ENCODE measurements at places on chromosomes 4 and X. TPM values are rescaled to one million over a fixed set of nuclear protein-coding genes. Genes with fewer than 3 reads are reported as not detected.
A peak's percentile ranks its signal among the peaks of the same experiment; 100 is the strongest.

GRCh38 chr4:3349116-3349515, 56.3 kb downstream of the RGS12 start:
- no peaks in the 10 kb centered on the region for H3K36me3 ChIP-seq
- H3K4me1 ChIP-seq = no peaks in the 10 kb centered on the region
- DNase-seq = no peak
- H3K4me3 ChIP-seq = no peak overlapping the region
- no peaks in the 10 kb centered on the region for H3K27me3 ChIP-seq

DNA sequence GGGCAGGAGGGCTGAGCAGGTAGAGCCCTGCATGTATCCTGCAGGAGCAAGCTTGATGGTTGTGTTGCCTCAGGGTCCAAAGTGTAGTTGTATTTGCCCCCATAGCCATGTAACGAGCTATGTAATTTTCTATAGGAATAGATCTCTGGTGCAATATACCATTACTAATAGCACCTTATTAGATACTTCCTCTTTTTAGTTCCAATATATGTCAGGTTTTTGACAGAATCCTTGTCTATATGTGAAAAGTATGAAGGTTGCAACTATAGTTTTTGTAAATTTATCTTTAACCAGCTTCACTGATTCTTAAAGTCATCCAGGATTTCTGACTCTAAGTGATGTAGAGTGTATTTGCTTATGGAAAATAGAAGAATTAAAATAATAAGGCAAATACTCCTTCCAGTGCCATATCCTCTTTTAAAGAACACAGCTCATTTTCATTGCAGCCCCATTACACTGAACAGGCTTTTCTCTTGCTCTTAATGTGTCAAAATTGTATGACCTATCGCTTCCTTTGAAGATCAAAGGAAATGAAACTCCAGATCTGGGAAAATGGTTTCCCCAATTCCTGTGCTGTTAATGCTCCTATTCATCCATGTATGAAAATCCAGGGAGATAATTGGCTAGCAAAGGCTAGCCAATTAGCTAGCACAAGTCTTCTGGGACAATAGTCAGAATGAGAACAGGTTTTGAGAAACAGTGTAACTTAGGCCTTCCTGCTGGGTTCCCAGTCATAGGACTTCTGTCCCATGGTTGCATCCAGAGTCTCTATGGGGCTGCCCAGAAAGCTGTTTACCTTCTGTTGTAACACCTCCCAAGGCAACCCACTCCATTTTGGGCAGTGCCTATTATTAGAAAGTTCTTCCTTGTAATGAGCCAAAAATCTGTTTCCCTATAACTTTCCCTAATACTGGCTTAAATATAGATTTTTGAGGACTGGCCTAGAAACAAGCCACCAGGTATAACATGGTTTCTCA, 90.6 kb downstream of the TSPAN7 start:
- H3K27me3 ChIP-seq = peaks cover 48% of the 10 kb centered on the region
- no peaks in the 10 kb centered on the region for H3K36me3 ChIP-seq
- no peak for DNase-seq
- no peak overlapping the region for H3K4me3 ChIP-seq
- no peak overlapping the region for H3K27ac ChIP-seq
- H3K4me1 ChIP-seq = no peaks in the 10 kb centered on the region

GRCh38 chr4:89847571-89848325, 10.8 kb upstream of the SNCA start:
- H3K27ac ChIP-seq = no peak overlapping the region
- H3K36me3 ChIP-seq = no peaks in the 10 kb centered on the region

DNA sequence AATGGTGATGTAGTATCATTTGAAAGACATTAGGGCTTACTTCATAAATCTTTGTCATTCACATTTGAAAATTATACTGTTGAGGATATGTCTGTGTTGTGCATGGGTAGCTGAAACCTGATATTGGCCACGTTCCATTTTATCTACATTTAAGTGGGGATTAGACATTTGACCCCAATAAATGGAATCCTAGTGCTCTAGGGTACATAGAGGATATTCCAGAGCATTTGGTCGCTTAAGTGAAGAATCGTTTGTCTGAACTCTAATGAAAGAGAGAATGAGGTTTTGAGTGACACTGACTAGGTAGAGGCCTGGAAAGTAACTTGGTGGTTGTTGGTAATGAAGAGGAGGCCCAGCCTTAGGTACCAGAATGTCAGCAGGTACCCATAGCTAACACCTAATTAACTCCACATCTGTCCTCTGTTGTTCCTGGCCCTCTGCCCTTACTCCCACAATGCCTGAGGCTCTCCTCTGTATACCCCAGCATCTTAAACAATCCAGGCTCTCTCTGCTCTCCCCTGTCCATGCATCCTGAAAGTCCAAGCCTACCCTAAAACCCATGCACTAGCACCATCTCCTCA, 299.5 kb upstream of the KLF3 start:
- no peak overlapping the region for H3K27ac ChIP-seq
- H3K27me3 ChIP-seq = no peaks in the 10 kb centered on the region
- H3K4me1 ChIP-seq = no peaks in the 10 kb centered on the region
- no peaks in the 10 kb centered on the region for H3K36me3 ChIP-seq

- no peaks in the 10 kb centered on the region for H3K4me1 ChIP-seq
- H3K27ac ChIP-seq = no peak overlapping the region
- no peak for DNase-seq
- no peaks in the 10 kb centered on the region for H3K36me3 ChIP-seq
Observed at GRCh38 chr4:102196221-102196620, 149.1 kb downstream of the SLC39A8 start.

DNA sequence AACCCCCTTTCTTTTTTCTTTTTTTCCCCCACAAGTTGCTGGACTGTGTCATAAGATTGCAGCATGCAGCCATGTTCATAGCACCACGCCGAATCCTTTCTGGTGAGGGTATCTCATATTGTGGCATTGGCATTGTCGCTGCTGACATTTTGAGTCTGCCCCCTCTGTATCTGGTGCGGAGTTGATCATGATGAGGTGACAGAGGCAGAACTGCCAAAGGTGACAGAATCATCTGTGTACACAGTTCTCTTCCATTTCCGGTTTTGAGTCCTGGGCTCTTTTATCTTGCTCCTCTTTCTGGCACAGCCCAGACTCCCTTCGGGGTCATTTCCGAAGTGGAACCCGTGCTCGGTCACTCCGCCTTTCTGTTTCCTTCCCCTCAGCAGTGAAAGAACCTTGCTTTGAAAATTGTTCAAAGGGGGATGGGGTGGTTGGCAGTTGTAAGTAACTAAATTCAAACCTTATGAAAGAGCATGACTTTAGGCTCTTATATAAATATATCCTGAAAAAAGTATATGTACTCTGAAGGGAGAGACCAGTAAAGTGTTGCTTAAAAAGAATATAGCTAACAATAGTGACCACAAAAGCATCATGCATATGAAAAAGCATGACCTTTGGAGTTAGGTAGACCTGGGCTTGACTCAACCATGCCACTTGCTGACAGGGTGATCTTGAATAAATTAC, 55.0 kb upstream of the BMP2K start:
- H3K27me3 ChIP-seq = no peaks in the 10 kb centered on the region
- H3K4me3 ChIP-seq = no peak overlapping the region
- no peaks in the 10 kb centered on the region for H3K4me1 ChIP-seq

DNA sequence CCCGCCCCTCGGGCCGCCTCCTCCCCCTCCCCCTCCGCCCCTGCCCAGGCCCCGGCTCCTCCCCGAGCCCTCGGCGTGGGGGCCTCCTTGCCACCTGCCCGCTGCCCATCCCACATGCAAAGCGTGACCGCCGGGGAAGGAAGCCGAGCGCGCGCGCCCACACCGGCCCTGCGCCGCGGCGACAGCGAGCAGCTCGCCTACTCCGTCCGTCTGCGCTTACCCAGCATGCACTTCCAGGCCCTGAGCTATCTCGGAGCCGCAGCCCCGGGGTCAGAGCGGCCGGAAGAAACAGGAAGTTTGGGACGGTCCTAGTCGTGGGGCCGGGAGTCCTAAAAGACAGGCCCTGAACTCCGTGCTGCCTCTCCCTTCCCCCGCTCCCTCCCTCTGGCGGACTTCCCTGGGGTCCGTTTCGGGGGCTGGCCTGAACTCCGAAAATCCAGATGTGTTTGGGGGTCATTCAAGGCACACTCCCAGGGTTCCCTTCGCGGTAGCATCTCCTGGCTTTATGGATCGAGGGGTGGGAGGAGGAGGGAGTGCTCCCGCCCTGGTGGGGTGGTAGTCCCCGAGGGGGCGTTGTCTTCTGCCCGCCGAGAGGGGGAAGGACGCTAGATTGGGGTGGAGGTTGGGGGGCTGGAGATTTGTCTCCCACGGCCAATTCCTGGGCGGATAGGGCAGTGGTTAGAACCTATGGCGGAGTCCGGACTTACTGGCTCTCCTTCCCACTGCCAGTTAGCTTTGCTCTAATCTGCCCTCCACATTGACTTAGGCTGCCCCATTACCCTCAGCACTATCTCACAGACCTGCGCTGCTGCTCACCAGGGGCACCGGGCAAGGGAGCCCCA, 25.0 kb upstream of the BCORL1 start:
- no peaks in the 10 kb centered on the region for H3K36me3 ChIP-seq
- H3K4me3 ChIP-seq = peak overlapping the region; percentile 52
- no peak for DNase-seq
- H3K27me3 ChIP-seq = peaks cover 18% of the 10 kb centered on the region
- peak overlapping the region; percentile 73 for H3K27ac ChIP-seq

- no peaks in the 10 kb centered on the region for H3K36me3 ChIP-seq
- H3K27me3 ChIP-seq = no peaks in the 10 kb centered on the region
- no peak for DNase-seq
- H3K27ac ChIP-seq = no peak overlapping the region
- H3K4me1 ChIP-seq = no peaks in the 10 kb centered on the region
Observed at GRCh38 chr4:121200795-121201472, 36.8 kb upstream of the TNIP3 start.

GRCh38 chrX:374596-374995, 12.1 kb downstream of the PPP2R3B start:
- peaks cover 35% of the 10 kb centered on the region for H3K27me3 ChIP-seq
- H3K27ac ChIP-seq = no peak overlapping the region
- DNase-seq = no peak
- peaks cover 4% of the 10 kb centered on the region for H3K4me1 ChIP-seq

DNA sequence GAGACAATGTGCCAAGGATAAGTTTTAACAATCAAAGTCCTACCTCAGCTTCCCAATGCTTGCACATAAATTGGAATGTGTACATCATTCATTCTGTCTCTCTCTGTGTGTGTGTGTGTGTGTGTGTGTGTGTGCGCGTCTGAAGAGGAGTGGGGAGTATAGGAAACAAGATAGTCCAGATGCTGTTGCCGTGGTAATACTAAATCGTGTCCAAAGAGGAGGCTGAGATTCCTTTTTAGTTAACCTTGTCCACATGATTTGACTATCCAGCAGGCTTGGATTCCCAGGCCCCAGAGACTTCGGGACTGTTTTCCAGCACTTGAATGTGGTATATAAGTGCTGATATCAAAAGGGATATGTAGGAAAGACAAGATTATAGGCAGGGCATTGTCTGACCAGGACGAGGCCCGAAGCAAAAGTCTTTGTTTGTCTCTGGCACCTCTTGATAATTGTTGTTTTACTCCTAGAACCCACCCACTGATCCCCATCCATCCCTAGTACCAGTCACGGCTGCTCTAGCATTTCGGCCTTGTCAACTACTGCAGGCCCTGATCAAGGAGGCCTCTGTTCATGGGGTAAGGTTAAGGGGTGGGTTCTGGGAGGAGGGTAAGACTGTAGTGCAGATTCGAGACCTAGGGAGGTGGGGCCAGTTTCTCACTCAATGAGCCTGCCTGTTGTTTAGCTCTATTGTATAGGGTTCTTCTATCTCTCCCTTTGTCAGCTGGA, 3.9 kb downstream of the PLP1 start:
- H3K36me3 ChIP-seq = no peaks in the 10 kb centered on the region
- H3K27me3 ChIP-seq = peaks cover 76% of the 10 kb centered on the region
- no peak overlapping the region for H3K4me3 ChIP-seq
- H3K27ac ChIP-seq = no peak overlapping the region
- no peaks in the 10 kb centered on the region for H3K4me1 ChIP-seq

DNA sequence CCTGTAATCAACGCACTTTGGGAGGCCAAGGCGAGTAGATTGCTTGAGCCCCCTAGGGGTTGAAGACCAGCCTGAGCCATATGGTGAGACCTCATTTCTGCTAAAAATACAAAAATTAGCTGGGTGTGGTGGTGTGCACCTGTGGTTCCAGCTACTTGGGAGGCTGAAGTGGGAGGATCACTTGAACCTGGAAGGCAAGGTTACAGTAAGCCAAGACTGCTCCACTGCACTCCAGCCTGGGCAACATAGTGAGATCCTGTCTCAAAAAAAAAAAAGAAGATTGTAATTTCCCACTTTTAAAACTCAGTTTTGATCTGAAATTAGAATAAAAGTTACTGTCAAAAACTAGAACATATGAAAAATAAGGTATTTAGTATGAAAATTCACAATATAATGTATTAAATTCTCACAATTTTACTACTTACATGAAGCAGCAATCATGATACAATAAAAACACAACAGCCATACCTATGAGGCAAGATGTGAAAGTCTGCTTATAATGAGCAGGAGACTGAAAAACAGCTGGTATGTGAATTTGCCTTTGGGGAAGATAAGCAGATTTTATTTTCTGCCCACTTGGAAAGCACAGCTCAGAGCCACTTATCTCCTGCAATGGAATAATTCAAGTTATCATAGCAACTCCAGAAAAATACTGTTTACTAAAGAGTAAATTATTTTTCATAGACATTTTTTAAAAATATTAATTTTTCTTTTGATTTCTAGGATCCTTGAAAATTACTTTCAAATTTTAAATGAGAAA, 50.6 kb downstream of the ZGRF1 start:
- H3K4me1 ChIP-seq = no peaks in the 10 kb centered on the region
- H3K27me3 ChIP-seq = no peaks in the 10 kb centered on the region
- H3K4me3 ChIP-seq = no peak overlapping the region
- no peak overlapping the region for H3K27ac ChIP-seq
- H3K36me3 ChIP-seq = no peaks in the 10 kb centered on the region

DNA sequence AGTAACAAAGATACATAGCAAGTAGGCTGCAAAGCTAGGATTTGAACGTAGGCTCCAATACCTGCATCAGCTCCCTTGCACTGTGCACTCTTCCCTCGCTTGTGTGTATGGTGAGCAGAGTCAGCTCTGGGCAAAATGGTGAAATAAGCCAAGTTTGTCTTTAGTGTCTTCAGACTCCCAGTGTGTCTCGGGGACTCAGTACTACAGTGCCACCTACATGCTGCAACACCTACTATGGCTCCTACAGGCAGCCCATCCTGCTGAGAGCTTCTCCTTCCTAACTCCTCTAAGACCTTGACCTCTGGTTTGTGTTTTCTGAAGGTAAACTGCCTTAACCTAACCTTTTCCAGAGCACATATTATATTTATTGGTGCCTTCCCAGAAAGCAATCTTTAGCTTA, 42.5 kb downstream of the RTL9 start:
- H3K4me1 ChIP-seq = no peaks in the 10 kb centered on the region
- no peak overlapping the region for H3K4me3 ChIP-seq
- no peak for DNase-seq
- H3K36me3 ChIP-seq = no peaks in the 10 kb centered on the region
- H3K27me3 ChIP-seq = no peaks in the 10 kb centered on the region

Gene RTL5
- 3.3 TPM for total RNA-seq

Gene MBNL3
- total RNA-seq = 42.6 TPM

Gene CT45A3
- not detected for total RNA-seq

Gene EREG
- total RNA-seq = 7.6 TPM

Gene SHOX
- total RNA-seq = 0.33 TPM

Gene CNKSR2
- total RNA-seq = 4.9 TPM

Gene AADAT
- 6.2 TPM for total RNA-seq

Gene LRIT3
- 0.59 TPM for total RNA-seq

Gene ARHGAP36
- total RNA-seq = 10.0 TPM

Gene OTUD6A
- not detected for total RNA-seq

Gene IL15
- 5.6 TPM for total RNA-seq

Gene CHRDL1
- total RNA-seq = 72.1 TPM

Data from breast epithelium (tissue), 4 donors.